ENCODE measurements at places on chromosomes 4 and X. TPM values are rescaled to one million over a fixed set of nuclear protein-coding genes. Genes with fewer than 3 reads are reported as not detected.

ODAPH gene
- total RNA-seq = not detected

ZNF711 gene
- total RNA-seq = 1.3 TPM

FGFR3 gene
- 79.1 TPM for total RNA-seq

FAM47E gene
- total RNA-seq = 6.1 TPM

VCX gene
- total RNA-seq = not detected

CRLF2 gene
- 0.31 TPM for total RNA-seq

NONO gene
- total RNA-seq = 218 TPM

SLC25A43 gene
- total RNA-seq = 23.3 TPM

HSFX4 gene
- total RNA-seq = not detected

CNKSR2 gene
- total RNA-seq = 0.23 TPM

PABPC4L gene
- not detected for total RNA-seq

LRAT gene
- 0.14 TPM for total RNA-seq

NRK gene
- total RNA-seq = 2.4 TPM

RBMXL3 gene
- total RNA-seq = not detected

ADH4 gene
- 0.23 TPM for total RNA-seq

PPEF2 gene
- total RNA-seq = 0.43 TPM

DNA sequence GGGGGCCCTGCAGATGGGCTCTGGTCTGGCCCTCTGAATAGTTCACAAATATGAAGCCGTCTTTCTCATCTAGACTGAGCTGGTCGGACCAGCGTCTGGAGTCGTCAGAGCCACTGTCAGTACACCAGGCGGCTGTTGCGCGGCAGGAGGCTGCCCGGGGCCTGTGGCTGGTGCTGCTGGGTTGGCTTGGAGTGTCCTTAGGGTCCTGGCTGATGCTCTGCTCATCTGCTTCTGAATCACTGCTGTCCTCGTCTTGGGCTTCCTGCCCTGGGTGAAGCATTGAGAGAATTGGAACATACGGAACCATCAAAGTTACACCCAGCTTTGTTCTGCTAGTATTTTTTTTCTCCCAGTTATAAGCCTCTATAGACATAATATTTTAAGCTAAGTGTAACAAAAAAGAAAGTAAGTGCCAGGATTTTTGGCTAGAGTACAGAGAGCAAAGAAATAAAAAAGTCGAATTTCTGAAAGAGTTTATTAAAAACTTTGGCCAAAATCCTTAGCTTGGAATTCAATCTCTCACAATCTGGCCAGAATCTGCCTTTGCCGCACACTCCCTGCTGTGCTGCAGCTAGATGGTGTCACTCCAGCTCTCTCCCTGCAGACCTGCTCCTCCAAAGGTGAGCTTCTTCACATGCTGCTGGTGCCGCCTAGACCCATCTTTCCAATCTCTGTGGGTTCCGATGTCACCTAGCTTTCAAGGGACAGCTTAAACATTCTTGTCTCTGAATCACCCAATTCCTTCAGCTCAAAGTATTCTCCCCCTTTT is 96.2 kb downstream of the CDS1 start:
- no peak for DNase-seq

GRCh38 chr4:152364883-152365282 is 171.0 kb downstream of the FBXW7 start:
- no peak for DNase-seq

GRCh38 chr4:137905930-137906329 is 336.2 kb downstream of the SLC7A11 start:
- no peak for DNase-seq

DNA sequence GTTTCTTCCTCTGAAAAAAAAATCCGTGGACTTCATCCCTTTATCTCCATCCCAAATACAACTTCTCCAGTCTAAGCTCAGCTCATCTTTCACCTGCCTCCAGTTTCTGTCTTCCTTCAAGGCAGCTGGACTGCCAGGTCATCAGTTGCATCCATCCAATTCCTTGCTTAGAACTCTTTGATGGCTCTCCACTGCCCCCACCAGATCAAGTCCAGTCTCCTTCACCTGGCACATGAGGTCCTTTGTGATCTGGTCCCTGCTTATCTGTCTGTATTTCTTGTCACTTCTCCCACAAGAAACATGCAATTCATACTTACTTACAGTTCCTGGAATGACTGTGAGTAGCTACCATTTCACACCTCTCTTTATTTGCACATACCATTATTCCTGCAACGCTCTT is 33.8 kb downstream of the OTUD6A start:
- no peak for DNase-seq

DNA sequence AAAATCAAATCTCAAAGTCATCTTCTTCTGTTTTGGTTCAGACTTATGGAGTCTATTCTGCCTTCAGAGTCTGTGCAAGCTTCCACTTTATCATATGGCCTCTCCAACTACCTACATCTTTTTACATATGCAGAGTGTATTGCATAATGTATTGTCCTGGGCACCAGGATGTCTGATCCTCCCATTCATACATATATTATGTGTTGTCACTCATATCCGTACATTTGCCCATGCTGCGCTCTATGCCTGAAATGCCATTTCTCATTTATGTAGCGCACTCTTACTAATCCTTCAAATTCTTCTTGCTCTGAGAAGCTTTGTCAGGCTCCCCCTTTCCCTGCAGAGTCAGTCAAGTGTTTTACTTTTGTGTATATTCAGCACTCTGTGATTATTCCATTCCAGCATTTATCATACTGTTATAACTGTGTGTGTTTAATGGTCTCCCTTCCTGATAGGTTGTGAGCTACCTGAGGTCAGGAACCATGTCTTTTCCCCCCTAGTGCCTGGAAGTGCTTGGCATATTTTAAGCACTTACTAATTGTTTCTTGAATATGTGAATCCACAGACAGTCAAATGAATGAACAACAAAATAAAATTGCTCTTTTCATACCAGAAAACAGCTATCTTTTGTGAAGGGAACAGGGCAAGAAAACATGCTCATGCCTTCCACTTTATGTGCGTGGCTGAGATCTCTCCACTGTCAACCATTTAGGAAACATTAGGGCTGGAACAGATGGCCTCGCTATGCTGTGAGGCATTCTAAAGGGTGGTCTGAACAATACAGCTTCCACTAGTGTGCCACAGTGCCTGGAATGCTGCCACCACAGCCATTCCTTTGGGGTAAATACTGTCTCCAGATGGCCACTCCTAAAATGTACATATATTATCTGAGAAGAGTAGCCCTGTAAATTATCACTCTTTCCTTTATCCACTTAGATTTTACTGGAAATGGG is 81.8 kb downstream of the GLUD2 start:
- DNase-seq = no peak

DNA sequence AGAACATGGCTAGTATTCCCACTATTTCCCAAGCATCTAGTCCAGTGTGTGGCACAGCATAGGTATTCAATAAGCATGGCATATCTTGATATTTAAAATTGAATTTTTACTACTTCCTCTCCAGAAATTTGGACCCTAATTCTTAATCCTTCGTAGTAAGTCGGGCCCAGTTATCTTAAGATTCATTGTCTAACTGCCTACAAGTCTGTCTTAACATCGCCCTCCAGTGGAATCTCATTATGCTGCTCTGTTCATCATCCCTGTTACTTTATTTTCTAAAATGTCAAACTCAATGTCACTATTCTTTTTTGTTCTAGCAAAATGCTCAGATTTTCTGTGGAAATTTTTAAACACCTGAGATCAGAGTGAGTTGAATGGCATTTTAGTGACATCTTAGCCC is 606.2 kb downstream of the KLHL13 start:
- DNase-seq = no peak

GRCh38 chrX:1463581-1463980 is 10.9 kb upstream of the ASMTL start:
- DNase-seq = no peak

DNA sequence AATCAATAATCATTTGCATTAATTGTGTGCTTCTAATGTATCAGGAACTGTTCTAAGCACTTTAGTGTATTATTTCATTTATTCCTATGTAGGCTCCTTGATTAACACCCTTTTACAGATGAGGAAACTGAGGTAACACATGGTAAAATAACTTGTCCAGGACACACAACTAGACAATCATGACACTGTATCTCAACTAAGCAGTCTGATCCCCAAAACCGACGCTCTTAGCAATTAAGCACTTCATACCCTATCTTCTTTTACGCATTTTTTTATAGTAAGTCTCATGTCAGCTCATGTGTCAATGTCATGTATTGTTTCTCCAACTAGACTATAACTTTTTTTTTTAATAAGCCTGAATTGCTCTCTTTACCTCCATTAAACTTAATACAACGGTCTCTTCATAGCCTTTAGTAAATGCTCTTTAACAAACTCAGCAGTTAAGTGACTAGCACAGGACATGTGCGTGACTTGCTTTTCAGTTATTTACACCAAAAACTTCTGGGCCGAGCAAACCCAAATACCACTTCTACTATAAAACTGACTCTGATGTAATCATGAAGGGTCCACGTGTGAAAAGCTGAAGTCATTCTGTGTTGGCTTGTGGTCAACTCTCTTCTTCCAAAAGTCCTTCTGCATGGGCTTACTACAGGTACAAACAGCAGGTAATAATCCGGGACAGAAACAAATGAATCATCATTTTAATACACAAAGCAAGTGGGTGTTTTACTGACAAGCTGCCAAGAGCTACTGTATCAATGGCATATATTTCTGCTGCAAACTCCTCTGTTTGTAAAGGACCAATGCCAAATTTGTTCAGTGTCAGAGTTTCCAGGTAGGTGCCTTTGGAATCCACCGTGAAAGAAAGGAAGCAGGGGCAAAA is 7.9 kb upstream of the AMBN start:
- DNase-seq = peak; percentile 44

DNA sequence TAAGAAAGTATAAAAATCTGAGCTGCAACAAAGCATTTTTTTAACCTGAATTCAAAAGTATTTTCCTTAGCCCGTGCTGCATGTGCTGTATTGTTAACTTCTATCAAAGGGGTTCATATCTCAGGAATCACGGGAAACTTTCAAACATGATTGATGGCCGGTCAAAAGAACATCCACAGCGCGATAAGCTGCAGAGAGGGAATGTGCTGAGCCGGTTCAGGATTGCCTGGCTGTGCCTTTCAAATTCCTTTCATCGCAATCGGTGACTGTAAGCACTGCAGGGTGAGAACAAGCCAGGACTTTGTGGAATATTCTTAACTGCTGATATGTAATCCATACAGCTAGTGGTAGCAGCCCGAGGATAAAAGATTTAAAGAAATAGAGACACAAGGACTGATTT is 210.9 kb upstream of the NOCT start:
- DNase-seq = no peak

DNA sequence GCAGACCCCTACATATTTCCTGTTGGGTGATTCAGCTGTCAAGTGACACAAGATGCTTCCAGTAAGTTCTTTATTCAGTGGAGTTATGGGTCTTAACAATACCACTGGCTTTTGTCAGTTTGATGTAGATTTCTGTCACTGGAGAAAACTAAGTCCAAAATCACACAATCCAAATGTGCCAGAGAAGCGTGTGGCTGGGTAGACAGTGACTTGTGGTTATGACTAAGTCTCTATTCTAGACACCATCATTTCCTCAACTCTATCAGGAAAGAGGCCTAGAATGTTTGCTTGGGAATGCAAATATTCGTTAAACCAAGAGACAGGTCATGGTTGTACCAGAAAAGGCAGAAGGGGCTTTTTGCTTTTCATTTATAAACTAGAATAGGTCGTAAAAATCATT is 54.4 kb upstream of the HS3ST1 start:
- DNase-seq = no peak

GRCh38 chrX:91108761-91109160 is 325.9 kb upstream of the PABPC5 start:
- DNase-seq = no peak

DNA sequence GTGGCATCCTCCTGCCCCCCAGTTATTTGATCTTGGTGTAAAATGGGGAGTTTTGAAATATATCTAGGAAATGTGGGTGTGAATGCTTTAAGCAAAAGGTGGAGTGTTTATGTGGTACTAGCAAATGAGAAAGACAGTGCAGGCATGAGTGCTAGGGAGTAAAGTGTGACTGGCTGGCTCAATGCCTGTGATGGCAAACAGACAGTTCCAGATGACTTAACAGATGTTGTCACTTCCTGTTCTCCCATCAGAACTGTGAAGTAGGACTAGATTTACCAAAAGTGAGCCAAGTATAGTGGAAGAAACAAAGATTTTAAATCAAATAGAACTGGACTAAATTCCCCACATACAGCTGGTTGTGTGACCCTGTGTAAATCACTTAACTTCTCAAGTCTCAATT is 8.4 kb upstream of the AMOT start:
- DNase-seq = no peak

DNA sequence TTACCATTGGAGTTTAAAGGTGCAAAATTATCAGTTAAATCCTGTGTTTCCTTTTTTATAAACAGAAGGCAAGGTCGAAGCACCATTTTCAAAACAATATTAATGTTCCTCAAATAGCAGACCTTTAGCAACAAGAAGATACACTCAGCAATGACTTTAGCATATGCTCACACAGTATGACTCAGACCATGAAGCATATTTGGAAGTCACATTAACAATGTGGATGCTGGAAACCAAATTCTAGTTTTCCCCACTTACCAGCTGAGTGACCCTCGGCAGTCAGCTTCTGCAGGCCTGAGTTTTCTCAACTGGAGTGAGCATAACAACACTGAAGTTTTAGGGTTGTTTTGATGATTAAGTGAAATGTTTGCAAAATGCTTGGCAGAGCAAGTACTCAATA is 130.5 kb downstream of the ANK2 start:
- DNase-seq = no peak

DNA sequence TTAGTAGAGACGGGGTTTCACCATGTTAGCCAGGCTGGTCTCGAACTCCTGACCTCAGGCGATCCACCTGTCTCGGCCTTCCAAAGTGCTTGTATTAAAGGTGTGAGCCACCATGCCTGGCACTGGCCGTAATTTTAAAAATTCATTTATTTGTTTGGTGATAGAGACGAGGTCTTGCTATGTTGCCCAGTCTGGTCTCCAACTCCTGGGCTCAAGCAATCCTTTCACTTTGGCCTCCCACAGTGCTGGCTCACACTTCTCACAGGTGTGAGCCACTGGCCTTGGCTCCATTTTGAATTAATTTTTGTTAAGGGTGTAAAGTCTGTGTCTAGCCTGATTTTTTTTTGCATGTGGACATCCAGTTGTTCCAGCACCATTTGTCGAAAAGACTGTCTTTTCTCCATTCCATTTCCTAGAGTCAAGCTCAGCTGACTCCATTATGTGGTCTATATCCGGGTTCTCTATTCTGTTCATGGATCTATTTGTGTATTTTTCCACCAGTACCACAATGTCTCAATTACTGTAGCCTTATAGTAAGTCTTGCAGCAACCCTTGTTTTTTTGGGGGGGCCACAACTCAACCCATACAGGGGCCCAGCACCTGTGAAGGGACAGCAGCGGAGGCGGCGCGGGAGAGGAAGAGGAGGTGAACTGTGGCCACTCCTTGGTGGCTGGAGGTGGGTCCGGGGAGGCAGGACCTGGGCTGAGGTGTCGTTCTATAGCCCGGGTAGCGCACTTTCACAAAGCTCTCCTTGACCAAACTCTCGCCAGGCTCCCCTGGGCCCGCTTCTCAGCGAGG is 1.5 kb upstream of the NSD2 start:
- DNase-seq = no peak

- DNase-seq = no peak
Measured at GRCh38 chr4:85565761-85566480, 91.0 kb downstream of the ARHGAP24 start.
